Activated CD4-positive, alpha-beta T cell treated with anti-CD3 and anti-CD28 coated beads, Interleukin-2, Interleukin-4, amounts not matched to agents 100 ng/mL and 50 ng/mL, durations not matched to agents 16 hours and 8 hours (primary cell): ENCODE measurements at places on chromosomes 6 and 20.

- DNase-seq = no peak
Measured at GRCh38 chr6:164532198-164533044, 777.0 kb downstream of the C6orf118 start.

DNA sequence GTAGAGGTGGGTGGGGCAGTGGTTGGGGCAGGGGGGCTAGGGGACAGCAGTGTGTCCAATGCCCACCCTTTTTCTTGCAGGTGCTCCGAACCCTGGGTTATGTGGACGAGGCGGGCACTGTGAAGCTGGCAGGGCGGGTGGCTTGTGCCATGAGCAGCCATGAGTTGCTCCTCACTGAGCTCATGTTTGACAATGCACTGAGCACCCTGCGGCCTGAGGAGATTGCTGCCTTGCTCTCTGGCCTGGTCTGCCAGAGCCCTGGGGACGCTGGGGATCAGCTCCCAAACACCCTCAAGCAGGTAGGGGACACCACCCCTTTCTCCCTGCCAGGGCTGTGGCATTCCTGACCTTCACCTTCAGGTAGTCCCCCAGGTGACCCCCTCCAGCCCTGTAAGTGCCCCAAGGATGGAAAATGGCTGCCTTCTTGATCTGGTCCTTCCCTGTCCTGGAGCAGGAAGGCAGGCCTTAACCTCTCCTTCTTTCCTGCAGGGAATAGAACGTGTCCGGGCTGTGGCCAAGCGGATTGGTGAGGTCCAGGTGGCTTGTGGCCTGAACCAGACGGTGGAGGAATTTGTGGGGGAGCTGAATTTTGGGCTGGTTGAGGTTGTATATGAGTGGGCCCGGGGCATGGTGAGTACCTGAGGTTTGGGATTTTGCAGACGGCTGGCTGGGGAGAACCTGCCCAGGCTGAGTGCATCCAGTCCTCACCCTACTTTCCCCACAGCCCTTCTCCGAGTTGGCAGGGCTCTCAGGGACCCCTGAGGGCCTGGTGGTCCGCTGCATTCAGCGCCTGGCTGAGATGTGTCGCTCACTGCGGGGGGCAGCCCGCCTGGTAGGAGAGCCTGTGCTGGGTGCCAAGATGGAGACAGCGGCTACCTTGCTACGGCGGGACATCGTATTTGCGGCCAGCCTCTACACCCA is 2.9 kb downstream of the DXO start:
- no peak for DNase-seq

- peak; percentile 70 for DNase-seq
Measured at GRCh38 chr6:157428427-157429202, 47.6 kb downstream of the ZDHHC14 start.

- no peak for DNase-seq
Measured at GRCh38 chr6:137362878-137363804, 131.1 kb downstream of the OLIG3 start.

DNA sequence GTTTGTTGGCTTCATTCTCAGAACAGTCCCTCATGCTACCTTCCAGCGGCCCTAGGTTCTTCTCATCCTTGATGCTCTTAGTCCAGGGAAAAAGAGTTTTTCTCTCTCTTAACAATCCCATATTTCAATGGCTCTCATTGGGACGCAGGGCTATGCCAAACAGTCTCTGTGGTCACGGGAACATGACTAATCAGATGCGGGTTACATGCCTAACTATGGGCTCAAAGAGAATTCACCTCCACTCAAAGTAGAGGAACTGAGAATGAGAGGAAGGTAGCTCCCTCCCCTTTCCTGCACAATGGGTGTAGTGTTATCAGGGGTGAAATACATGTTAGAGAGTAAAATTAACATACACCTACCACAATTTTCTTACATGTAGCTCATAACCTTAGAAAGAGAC is 18.1 kb upstream of the ATRN start:
- DNase-seq = no peak

DNA sequence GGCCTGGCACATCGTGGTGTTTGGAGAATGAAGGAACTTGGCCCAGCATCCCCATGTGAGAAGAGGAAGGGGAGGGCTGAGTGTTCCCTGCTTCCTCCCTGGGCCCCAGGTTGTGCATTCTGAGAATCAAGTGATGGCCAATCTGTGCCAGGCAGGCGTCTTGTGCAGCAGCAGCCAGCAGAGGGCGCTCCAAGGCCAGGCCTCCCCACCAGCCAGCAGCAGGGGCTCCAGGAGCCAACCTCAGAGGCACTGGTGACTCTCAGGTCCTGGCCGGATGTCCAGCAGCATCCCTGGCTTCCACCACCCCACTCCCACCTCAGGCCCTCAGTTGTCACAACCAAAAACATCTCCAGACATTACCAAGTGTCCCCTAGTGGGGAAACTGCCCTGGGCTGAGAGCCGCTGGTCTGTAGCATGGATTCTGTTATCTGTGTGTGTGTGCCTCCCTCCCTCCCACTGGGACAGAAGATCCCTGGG is 192.0 kb downstream of the PREX1 start:
- DNase-seq = peak; percentile 75

DNA sequence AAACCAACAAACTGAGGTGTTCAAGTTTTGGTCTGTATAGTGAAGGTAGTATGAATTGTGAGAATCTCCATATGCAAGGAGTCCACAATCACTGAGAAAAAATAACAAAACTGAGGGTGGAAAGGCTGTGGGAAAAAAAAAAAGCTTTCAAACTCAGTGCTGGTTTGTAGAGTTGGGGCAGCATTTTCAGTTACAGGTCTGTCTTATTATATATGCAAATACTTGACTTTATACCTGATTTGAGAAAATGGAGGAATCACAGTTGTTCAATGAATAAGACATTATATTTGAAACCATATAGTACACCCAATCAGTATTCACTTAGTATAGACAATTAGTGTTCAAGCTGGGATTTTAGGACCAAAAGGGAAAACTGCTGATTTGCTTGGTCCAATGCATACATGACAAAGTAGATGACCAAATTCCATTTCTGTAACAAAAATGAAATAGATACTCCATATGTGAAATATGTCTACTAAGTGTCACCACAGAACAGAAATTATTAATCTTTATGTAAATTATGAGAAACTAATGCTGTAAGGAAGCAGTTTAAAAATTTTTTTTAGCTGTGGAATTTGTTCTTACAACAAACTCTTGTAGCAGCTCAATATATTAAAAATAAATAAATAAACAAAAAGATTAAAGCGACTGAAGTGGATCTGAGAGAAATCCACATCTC is 187.7 kb downstream of the ASCC3 start:
- DNase-seq = no peak

- no peak for DNase-seq
Measured at GRCh38 chr6:14944593-14944992, 301.3 kb upstream of the JARID2 start.

DNA sequence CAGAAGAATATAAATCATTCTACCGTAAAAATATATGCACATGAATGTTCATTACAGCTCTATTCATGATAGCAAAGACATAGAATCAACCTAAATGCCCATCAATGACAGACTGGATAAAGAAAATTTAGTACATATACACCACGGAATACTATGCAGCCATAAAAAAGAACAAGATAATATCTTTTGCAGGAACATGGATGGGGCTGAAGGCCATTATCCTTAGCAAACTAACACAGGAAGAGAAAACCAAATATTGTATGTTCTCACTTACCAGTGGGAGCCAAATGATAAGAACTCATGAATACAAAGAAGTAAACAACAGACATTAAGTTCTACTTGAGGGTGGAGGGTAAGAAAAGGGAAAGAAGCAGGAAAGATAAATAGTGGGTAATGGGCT is 8.4 kb downstream of the KHDC1L start:
- no peak for DNase-seq

GRCh38 chr20:2421247-2421646 is 40.5 kb downstream of the TGM6 start:
- no peak for DNase-seq

GRCh38 chr20:36574366-36575135 is 1.2 kb downstream of the TGIF2 start:
- DNase-seq = peak; percentile 44

DNA sequence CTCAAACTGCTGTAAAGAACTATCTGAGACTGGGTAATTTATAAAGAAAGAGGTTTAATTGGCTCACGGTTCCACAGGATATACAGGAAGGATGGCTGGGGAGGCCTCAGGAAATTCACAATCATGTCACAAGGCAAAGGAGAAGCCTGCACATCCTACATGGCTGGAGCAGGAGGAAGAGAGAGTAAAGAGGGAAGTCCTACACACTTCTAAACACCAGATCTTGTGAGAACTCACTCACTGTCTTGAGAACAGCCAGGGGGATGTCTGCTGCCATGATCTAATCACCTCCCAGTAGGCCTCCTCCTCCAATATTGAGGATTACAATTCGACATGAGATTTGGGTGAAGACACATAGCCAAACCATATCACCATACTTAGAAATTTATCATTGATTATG is 1307.0 kb upstream of the GJE1 start:
- DNase-seq = no peak

DNA sequence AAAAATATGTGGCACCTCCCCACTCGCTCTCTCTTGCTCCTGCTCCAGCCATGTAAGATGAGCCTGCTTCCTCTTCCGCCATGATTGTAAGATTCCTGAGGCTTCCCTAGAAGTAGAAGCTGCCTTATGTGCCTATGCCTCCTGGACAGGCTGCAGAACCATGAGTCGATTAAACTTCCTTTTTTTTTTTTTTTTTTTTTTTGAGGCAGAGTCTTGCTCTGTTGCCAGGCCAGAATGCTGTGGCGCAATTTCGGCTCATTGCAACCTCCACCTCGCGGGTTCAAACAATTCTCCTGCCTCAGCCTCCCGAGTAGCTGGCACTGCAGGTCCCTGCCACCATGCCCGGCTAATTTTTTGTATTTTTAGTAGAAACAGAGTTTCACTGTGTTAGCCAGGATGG is 112.5 kb downstream of the FAM217A start:
- DNase-seq = no peak

DNA sequence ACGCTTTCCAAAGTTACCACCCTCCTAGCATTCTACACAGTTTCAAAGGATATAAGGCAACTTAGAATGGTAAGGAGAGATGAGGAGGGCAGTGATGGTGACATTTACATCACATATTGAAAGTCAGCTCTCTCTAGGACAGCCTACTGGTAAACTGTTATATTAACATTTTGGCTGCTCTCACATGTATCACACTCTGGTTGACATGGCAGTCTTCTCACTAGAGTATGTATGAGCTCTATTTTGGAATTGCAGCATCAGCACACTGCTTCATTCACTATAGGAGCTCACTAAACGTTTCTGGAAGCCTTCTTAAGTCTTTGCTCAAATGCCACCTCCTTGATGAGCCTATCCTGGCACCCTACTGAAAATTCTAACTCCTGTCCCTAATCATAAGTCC is 135.7 kb upstream of the ENPP5 start:
- DNase-seq = no peak

DNA sequence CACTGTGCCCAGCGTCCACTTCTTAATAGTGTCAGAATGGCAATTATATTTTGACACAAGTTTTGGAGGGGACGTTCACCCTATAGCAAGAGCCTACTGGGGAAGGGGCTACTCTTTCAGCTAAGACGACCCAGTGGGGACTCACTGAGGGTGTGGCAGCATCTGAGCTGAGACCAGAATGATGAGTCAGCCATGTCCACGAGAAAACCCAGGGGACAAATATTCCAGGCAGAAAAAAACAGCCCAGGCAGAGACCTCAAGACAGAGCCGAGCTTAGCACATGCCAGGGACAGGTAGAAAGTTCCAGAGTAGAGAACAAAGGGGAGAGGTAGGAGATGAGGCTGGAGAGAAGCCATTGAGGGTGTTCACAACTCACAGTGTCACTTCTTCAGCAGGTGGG is 11.2 kb downstream of the CNBD2 start:
- no peak for DNase-seq

GRCh38 chr6:44276667-44277640 is 6.7 kb downstream of the TMEM151B start:
- no peak for DNase-seq

DNA sequence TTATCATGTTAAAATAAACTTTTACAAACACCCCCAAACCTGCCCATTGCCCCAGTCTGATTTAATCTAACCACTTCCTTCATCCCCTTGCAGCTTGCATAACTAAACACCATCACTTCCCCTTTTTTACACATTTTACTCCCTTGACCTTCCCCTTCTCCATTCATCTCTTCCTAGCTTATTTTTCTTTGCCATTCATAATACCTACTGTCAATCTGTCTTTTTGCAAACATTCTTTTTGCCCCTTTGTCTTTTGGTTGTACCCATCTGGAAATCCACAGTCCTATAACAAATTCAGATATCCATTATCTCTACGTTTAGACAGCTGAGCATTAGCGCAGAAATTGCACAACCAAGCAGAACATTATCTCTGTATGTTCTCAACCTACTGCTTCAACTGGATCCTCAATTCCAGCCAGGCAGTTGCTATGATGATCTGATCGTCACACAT is 51.2 kb downstream of the C6orf52 start:
- DNase-seq = no peak

- DNase-seq = peak; percentile 68
Measured at GRCh38 chr20:19661717-19662636, 96.1 kb upstream of the RIN2 start.

GRCh38 chr20:53463101-53463972 is 130.3 kb downstream of the ZNF217 start:
- DNase-seq = no peak

GRCh38 chr6:117840541-117840983 is 66.5 kb upstream of the SLC35F1 start:
- DNase-seq = peak; percentile 12

GRCh38 chr20:14709439-14709838 is 372.0 kb upstream of the FLRT3 start:
- DNase-seq = no peak

DNA sequence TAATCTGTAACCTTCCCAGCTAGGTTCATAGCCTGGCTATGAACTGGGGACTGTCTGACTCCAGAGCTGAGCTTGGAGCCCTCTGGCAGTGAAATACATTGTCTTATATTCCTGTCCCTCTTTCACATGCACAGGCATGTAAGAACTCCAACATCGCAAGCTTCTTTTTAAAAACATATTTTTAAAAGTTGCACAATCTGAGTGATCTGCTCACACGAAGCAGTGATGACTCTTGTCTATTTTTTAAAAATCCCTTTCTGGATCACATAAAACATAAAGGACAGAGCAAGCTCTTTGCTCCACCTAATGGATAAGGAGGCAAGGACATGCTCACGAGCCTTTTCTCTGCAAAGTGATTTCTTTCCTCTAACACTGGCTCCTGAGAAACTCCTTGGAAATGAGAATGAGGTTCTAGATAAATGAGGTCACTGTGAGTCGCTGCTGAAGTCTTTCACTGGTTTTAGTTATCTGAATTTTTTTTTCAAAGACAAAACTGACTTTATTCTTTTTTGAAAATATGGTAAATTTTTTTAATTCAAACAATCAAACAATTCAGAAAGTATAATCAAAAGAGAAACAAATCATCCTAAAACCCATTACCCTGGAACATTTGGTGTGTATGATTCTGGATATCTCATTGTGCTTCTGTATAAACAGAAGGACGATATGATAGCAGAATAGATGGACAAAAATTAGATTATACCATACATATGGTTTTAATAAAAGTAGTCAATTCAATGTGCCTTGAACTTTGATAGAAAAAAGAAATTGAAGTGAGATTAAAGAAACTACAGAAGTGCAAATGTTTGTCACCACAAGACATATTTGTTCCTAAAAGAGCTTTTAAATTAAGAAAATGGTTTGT is 30.8 kb downstream of the IL20RA start:
- no peak for DNase-seq

GRCh38 chr6:24117021-24117420 is 9.0 kb upstream of the NRSN1 start:
- no peak for DNase-seq

- no peak for DNase-seq
Measured at GRCh38 chr6:20680697-20681165, 146.5 kb downstream of the CDKAL1 start.
